Activated T-helper 1 cell treated with anti-CD3 and anti-CD28 coated beads, Interleukin-2, amount 50 U/mL, for 16 hours (primary cell): ENCODE measurements at places on chromosomes 5 and 9.

DNA sequence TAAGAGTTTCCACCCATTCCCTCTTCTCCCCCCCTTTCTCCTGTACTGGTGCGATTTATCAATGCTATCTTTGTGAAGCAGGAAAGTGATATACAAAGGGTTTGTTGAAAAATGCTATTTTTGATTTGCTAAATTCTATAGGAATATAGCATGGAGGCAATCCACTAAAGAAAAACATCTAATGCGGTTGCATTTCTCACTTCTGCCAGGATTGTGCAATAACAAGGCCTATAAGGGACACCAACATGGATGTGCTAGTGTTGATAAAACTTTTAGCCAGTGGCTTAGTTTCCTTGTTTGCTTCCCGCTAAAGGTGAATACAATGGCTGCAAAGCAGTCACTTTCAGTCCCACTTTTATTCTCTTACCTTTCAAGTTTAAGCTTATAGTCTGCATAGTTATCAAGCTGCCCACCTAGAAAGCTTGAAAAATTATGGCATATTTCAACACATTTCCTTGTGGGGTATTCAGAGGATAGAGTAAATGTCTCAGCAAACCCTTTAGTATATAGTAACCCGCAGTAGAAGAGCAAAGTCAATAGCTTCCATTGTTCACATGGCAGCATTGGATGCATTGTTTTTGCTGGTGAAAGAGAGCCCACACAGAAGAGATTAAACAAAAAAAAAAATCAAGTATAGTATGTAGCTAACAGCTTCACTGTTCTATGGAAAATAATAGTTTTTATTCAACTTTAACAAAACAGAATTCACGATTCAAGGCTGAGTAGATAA is 674.6 kb upstream of the SEMA6A start:
- DNase-seq, result no peak

DNA sequence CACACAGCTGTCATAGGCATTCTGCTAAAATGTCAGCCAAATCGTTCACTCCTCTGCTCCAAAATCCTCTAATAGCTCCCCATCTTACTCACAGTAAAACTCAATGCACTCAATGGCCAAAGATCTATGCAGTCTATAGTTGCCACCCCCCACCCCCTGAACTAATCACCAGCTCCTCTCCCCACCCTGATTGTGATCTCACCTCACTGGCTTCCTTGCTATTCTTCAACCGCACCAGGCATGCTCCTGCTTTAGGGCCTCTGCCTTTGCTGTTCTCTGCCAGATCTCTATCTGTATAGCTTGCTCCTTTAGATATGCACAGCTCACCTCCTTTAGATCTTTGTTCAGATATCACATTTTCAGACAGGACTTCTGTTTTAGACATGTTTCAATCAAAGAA is 33.2 kb upstream of the SNX2 start:
- DNase-seq, result no peak

- no peak for DNase-seq
Measured at GRCh38 chr9:130666393-130667119, 2.2 kb downstream of the PRDM12 start.

GRCh38 chr5:158276692-158277091 is 417.7 kb upstream of the CLINT1 start:
- no peak for DNase-seq

GRCh38 chr9:14030375-14031059 is 283.4 kb downstream of the NFIB start:
- no peak for DNase-seq

- DNase-seq, result no peak
Measured at GRCh38 chr5:171725205-171725601, 60.4 kb upstream of the SMIM23 start.

DNA sequence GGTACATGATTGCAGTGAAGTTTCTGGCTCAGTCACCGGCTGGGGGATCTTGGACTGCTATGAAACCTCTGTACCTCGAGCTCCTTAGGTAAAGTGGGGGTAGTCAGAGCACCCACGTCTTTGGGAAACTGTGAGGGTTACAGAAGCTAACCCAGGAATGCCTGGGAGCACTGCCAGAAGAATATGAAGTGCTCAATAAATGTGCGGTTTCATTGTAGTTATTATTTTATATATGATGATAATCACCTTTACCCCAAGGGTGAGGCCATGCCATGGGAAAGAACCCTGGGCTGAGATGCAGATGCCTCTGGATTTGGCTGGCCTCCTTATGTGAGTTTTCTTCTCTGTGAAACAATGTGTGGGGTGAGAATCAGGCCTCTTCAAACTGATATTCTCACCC is 3.7 kb downstream of the NPR3 start:
- no peak for DNase-seq

DNA sequence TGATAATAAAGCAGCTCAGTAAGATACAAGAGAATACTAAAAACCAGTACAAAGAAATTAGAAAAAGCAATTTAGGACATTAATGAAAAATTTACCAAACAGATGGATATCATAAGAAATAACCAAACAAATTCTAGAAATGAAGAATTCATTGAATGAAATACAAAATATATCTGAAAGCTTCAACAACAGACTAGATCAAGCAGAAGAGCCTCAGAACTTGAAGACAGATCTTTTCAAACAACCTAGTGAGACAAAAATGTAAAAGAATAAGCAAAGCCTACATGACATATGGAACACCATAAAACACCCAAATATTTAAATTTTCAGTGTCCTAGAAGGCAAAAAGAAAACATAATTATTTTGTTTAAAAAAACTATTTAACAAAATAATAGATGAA is 66.9 kb downstream of the SKIC3 start:
- DNase-seq, result no peak

DNA sequence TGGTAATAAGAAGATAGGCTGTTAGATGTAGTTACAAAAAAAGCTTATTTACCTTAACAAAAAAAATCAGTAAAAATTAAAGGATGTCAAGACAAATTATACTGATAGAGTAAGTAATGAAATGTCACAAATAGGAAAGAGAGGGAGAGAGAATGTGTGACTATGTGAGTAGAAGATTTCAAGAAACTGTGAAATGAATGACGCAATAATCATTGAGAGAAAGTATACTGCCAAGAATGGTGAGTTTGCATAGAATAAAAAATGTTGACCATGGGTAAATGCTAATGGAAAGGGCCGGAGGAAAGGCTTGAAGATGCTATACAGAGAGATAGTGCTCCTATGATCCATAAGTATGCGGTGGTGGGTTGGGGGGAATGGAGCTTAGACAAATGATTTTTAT is 100.7 kb downstream of the PTPRD start:
- DNase-seq, result no peak

DNA sequence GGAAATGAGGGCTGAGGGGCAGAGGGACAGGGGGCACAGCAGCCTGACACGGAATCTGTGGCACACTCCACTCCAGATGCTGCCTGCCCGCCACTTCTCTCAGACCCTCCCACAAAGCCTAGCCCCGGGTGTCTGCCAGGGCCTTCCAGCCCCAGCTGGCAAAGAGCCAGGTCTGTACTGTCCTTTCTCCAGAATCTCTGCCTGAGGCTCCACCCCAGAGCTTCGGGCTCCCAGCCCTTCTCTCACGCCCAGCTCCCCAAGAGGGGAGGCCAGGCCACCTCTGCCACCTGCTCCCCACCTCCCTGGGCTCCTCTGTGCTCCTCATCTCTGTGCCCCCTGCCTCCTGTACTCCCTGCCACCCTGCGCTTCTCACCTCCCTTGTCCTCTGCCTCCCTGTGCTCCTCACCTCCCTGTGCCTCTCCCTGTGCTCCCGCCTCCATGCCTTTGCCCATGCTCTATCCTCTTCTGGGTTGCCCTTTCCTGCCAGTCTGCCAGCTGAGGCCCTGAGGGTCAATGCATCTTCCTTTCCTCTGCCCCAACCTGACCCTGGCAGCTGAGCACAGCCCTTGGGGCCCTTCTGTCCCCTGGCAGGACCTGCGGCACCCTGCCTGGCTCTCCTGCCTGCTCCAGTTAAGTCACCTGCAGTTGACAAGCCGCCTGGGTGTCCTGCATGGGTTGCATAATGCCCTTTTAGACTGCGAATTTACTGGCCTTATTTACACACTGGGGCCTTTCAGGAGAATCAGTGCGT is 36.4 kb downstream of the RASGEF1C start:
- DNase-seq, result no peak

- no peak for DNase-seq
Measured at GRCh38 chr9:38133595-38133994, 64.6 kb upstream of the SHB start.

GRCh38 chr5:181024245-181025064 is 15.6 kb upstream of the BTNL9 start:
- DNase-seq, result no peak

GRCh38 chr5:174323878-174324281 is 278.4 kb downstream of the NSG2 start:
- DNase-seq, result no peak
